CD4-positive, CD25-positive, alpha-beta regulatory T cell (primary cell): ENCODE measurements at places on chromosomes 12 and 14.

- H3K27ac ChIP-seq, result no peak overlapping the region
- H3K4me1 ChIP-seq, result no peaks in the 10 kb centered on the region
- no peak for DNase-seq
- no peaks in the 10 kb centered on the region for H3K36me3 ChIP-seq
- H3K4me3 ChIP-seq, result no peak overlapping the region
- H3K27me3 ChIP-seq, result peaks cover 14% of the 10 kb centered on the region
Measured at GRCh38 chr12:107126796-107127481, 33.6 kb upstream of the CRY1 start.

DNA sequence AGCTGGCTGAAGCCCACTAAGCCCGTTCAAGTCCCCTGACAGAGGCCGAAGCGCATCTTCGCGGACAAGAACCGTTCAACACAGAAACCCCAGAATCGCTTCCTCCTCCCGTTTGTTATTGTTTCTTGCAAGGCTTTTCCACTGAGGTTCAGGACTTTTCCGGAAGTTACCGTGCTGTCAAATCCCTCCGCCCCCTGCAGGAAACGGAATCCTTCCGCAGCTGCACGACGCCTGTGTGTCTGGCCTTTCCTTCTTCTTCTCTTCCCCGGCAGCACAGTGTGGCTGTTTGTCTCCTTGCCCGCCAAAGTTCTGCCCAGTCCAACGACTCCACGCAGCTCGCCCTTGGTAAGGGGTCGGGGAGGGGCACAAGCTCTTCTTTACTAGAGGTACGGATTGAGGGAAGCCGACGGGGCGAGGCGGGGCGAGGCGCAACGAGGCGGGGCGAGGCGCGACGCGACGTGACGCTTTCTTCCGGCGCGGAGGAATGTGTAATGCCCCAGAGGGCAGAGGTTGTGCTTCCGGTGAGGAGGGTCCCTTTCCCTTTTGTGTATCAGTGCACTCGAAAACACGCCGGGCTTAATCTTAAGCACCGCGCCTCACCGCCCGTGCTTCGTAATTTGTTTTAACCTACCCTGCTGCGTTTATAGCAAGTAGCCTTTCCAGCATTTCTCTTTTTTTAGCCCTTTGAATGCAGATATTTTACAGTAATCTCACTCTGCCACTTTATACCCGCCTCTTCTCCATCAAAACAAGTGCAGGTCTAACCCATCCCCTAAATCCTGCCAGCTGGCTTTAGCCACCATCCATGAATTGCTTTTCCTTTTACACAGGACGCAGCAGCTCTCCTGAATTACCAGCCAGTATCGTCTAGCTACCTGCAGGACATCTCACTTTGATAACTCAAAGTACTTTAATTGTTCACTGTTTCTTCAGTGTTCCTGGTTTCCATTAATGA lies at the start of gene KDM5A:
TSS of gene KDM5A (minus strand) at position 179 of the 955 bp plus-strand sequence. CDS start 229 bp downstream, outside the sequence.
- peak; percentile 88 for DNase-seq
- H3K27me3 ChIP-seq, result no peaks in the 10 kb centered on the region
- H3K27ac ChIP-seq, result peak within 1 kb of the TSS; percentile 96
- H3K36me3 ChIP-seq, result peaks cover 6% of the 10 kb centered on the region
- H3K4me1 ChIP-seq, result peaks cover 44% of the 10 kb centered on the region
- H3K4me3 ChIP-seq, result peak within 1 kb of the TSS; percentile 99

- H3K27ac ChIP-seq, result no peak overlapping the region
- no peak for DNase-seq
- H3K27me3 ChIP-seq, result no peaks in the 10 kb centered on the region
- no peaks in the 10 kb centered on the region for H3K36me3 ChIP-seq
- no peaks in the 10 kb centered on the region for H3K4me1 ChIP-seq
- H3K4me3 ChIP-seq, result no peak overlapping the region
Measured at GRCh38 chr14:39592116-39592789, 160.0 kb upstream of the FBXO33 start.

DNA sequence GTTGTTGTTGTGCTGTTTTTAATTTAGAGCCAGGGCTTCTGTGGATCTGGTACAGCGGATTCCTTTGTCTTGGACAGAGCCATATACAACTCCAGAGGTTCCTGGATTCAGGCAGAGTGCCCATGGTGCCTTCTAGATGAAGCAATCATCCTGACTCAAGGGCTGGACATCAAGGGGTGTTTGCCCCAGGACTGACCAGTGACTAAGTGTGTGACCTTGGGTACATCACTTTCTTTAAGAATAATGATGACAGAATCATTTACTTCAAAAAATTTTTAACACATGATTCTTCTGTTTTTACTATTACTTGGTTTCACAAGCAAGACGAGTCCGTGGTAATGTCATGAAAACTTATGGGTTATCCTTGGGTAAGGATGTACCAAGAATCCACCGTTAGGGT lies 397.3 kb downstream of the ZFP36L1 start:
- no peak overlapping the region for H3K4me3 ChIP-seq
- no peak overlapping the region for H3K27ac ChIP-seq
- H3K27me3 ChIP-seq, result no peaks in the 10 kb centered on the region
- no peaks in the 10 kb centered on the region for H3K36me3 ChIP-seq
- H3K4me1 ChIP-seq, result peaks cover 9% of the 10 kb centered on the region

DNA sequence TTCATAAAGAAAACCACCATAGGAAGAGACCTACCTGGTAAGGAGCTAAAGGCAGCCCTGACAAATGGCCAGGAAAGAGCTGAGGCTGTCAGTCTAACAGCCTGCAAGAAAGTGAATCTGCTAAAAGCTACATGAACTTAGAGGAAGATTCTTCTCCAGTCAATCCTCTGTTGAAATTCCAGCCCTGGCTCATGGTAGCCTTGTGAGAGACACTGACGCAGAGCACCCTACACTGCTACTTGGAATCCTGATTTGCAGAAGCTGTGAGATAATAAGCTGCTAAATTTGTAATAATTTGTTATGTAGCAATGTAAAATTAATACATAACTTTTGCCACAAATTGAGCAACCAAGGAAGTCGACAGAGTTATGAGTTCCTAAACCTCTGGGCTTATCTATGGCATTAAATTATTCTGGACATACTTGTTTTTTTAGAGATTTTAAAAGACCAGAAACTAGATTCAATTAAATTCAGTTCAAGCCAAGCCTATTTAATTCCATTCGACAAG lies 257.0 kb downstream of the ETNK1 start:
- no peak overlapping the region for H3K4me3 ChIP-seq
- no peaks in the 10 kb centered on the region for H3K4me1 ChIP-seq
- DNase-seq, result no peak
- H3K27me3 ChIP-seq, result no peaks in the 10 kb centered on the region
- H3K36me3 ChIP-seq, result no peaks in the 10 kb centered on the region
- no peak overlapping the region for H3K27ac ChIP-seq

DNA sequence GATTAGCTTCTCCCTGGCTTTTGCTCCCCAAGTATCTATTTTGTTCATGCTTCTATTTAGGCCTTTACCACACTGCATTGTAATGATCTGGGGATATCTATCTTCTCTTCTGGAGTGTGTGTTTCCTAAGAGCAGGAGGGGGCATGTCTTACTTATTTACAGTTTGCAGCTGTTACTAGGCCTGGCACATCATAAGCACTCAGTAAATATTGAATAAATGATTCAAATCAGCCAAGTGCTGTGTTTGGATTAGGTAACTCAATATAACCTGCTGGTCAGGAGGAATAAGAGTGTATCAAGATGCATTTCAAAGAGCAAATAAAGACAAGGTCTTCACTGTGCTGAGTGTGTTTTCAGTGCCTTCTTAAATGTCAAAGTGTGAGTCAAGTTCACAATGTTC lies 186.1 kb downstream of the FOXG1 start:
- no peak overlapping the region for H3K4me3 ChIP-seq
- no peaks in the 10 kb centered on the region for H3K27me3 ChIP-seq

DNA sequence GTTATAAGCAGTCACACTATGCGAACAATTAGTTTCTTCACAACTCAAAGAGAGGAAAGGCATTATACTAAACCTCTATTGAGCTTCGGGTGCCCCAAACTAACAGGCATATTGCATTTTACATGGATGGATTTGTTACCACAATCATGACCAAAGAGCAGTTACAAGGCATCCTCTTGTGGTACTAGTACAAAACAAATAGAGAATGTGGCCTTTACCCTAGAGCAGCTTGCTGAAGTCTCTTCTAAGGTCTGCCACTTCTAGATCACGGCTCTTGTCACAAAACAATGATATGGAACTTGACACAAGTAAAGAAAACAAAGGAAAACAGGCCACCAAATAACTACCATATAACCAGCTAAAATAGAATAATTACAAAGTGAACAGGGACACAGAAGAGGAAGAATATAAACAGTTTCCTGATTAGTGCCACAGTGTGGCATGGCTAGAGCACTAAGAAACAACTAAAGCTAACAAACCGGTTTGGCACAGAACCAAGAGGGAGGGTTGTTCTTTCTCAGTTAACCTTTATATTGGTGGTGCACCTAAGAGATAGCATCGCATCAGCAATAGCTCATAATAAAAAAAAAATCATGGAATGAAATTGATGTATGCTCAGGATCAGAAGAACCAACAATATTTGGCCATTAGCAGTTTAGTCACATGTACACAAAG lies 209.7 kb upstream of the ATP2B1 start:
- no peaks in the 10 kb centered on the region for H3K36me3 ChIP-seq
- no peak overlapping the region for H3K4me3 ChIP-seq
- no peak overlapping the region for H3K27ac ChIP-seq
- no peak for DNase-seq
- no peaks in the 10 kb centered on the region for H3K4me1 ChIP-seq

DNA sequence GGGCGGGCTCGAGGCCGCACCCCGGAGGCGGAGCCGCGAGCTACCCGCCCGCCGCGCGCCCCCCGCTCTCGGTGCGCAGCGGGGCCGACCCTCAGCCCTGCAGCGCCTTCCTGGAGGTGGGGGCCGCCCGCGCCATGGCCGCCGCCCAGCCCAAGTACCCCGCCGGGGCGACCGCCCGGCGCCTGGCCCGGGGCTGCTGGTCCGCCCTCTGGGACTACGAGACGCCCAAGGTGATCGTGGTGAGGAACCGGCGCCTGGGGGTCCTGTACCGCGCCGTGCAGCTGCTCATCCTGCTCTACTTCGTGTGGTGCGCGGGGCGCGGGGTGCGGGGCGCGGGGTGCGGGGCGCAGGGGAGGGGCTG lies at the start of gene P2RX2:
TSS of gene P2RX2 (plus strand) at position 94 of the 361 bp plus-strand sequence. CDS start at position 135, 41 bp downstream.
- no peaks in the 10 kb centered on the region for H3K36me3 ChIP-seq
- peaks cover 18% of the 10 kb centered on the region for H3K27me3 ChIP-seq
- DNase-seq, result no peak
- H3K4me3 ChIP-seq, result no peak within 1 kb of the TSS
- no peak within 1 kb of the TSS for H3K27ac ChIP-seq

DNA sequence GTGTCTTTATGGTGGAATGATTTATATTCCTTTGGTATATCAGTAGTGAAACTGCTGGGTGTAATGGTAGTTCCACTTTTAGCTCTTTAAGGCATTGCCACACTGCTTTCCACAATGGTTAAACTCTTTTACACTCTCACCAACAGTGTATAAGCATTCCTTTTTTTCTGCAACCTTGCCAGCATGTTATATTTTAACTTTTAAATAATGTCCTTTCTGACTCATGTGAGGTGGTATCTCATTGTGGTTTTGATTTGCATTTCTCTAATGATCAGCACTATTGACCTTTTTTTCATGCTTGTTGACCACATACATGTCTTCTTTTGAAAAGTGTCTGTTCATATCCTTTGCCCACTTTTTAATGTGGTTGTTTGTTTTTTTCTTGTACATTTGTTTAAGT lies 142.5 kb downstream of the MSRB3 start:
- no peak for DNase-seq
- H3K27ac ChIP-seq, result no peak overlapping the region
- no peak overlapping the region for H3K4me3 ChIP-seq
- H3K36me3 ChIP-seq, result no peaks in the 10 kb centered on the region

DNA sequence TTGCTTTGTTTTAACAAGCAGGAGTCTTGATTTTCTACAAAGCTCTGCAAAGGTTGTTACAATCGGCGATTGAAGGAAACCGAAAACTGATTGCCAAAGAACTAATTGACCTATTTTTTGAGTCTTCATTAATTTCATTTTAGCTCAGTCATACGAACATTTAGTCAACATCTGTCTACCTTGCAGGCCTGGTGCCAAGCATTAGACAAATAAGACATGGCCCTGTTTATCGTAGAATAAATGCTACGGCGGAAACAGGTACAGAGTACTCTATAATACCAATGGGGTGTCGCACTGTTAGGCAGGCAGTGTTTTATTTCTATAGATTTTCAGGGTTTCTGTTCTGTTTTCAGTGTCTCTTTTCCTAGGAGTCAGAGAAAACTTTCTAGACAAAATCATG lies 171.5 kb downstream of the BCAT1 start:
- no peak overlapping the region for H3K4me3 ChIP-seq
- H3K36me3 ChIP-seq, result no peaks in the 10 kb centered on the region
- H3K27ac ChIP-seq, result no peak overlapping the region
- H3K4me1 ChIP-seq, result no peaks in the 10 kb centered on the region

- H3K27ac ChIP-seq, result no peak overlapping the region
- no peak for DNase-seq
- no peaks in the 10 kb centered on the region for H3K36me3 ChIP-seq
- H3K4me3 ChIP-seq, result no peak overlapping the region
Measured at GRCh38 chr14:35999294-35999693, 173.2 kb downstream of the BRMS1L start.

DNA sequence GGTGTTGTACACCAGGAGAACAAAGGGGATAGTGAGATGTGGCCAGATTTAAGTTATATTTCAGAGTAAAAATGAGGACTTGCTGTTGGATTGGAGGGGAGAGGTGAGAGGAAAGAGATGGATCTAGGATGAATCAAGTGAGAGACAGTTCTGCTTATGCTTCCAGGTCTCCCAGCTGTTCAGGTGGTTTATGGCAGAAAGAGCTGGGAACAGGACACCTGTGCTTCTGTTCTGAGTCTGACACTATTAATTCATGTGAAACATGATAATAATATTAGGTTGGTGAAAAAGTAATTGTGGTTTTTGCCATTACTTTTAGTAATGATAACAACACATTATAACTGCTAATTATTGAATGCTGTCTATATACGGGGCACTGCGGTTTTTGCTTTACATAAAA lies 55.7 kb downstream of the SLC15A5 start:
- no peaks in the 10 kb centered on the region for H3K36me3 ChIP-seq
- H3K27ac ChIP-seq, result no peak overlapping the region
- no peak for DNase-seq
- H3K4me3 ChIP-seq, result no peak overlapping the region

DNA sequence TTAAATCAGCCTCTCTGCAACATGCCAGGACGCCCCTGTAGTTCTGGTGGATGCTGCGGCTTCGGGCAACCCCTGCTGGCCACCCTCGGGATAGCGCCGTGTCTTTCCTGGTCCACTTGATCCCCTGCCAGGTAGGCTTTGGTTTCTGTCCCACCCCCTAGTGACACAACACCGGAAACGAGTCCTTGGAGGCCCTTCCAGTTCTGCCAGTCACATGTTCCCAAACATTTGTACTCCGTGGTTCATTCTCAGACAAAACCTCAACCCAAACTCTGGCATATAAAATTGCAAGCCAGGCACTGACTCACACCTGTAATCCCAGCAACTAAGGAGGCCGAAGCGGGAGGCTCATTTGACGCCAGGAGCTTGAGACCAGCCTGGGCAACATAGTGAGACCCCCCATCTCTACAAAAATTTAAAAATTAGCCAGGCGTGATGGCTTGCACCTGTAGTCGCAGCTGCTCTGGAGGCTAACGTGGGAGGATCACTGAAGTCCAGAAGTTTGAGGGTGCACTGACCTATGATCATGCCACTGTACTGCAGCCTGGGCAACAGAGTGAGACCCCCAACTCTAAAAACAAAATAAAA lies 37.0 kb downstream of the RASAL1 start:
- H3K4me3 ChIP-seq, result no peak overlapping the region
- no peaks in the 10 kb centered on the region for H3K36me3 ChIP-seq
- no peaks in the 10 kb centered on the region for H3K27me3 ChIP-seq
